Umbilical cord (tissue), 2 donors: ENCODE measurements at places on chromosomes 3 and 15. TPM values are rescaled to one million over a fixed set of nuclear protein-coding genes. Genes with fewer than 3 reads are reported as not detected.

DNA sequence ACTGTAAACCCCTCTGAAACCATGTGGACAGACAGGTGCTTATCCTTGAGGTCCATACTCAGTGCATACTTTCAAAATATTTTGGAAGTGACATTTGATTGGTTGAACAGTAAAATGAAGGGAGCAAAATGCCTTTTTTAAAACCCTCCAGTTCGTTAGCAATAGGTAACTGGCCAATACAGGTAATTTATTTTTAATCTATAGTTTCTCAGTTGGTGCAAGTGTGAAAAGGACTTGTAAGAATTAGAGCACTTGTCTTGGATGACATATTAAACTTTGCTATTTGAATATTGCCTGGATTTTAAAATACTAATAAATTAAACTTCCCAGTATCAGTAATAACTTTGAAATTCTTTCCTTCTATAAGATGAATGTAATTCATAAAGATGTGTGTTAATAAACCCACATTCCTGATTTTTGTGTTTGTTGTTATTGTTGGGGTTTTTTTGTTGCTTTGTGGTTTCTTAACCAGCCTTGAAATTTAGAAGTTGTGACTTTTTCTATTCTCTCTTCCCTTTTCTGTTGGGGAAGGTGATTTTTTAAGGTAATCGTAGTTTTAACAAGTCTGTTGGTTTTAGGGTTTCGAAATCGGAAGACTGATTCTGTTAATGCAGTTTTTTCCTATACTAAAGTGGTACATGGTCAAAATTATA, 90.0 kb downstream of the STT3B start:
- no peak for DNase-seq

- DNase-seq = peak; percentile 92
These were observed 3.4 kb upstream of the COL7A1 start for GRCh38 chr3:48598323-48599076.

- DNase-seq = no peak
These were observed 26.9 kb upstream of the NR2F2 start for GRCh38 chr15:96303503-96304056.

DNA sequence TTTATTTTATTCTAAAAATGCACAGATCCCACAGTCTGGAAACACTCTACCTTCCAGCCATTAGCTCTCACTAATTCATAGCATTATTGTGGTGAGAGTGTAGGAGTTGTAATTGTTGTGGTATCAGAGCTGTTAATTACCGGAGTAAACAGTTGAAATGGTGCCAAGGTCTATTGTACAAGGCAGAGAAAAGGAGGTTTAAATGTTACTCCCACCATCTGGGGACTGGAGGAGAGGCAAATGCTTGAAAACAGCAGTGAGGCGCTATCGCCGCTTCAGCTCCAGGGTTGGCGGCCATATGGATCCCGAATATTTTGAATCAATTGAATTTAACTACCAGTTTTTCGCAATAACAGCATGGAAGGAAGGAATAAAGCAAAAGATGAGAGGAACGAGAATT, 113.1 kb upstream of the C15orf61 start:
- DNase-seq = no peak

DNA sequence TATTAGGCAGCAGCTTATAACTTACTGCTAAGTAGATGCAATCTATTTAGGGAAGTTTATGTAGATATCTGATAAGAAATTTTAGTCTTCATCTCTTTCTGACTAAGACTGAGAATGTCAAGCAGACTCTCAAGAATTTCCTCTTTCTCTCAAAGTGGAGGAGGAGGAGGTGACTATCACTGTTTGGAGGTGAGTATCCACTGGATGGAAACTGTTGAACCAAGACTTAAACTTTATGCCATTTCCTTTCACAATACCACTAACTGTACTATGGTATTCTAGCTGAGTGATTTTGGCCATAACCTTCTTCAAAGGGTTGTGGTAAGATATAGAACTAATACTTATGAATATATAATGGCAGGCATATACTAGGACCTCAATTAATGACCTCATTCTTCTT, 64.6 kb downstream of the TPRG1 start:
- DNase-seq = no peak

DNA sequence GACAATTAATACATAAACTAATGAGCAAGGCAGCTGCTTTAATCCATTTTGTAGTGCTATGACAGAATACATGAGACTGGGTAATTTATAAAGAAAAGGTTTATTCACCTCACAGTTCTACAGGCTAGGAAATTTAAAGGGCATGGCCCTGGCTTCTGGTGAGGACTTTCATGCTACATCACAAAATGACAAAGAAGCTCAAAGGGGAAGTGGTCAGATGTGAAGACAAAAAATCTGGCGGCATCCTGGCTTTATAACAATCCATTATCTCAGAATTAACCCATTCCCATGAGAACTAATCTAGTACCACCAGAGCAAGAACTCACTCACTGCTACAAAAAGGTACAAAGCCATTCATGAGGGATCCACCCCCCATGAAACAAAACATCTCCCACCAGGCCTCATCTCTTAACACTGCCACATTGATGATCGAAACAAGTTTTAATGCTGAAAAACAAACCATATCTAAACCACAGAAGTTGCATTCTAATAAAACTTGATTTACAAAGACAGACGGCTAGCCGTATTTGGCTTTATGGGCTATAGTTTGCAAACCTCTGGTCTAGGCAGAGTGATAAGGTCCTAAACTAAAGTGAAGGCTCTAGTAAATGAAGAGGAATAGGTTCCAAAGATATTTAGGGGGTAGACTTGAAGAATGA, 44.2 kb downstream of the GSK3B start:
- no peak for DNase-seq

GRCh38 chr3:11381141-11381540, 108.9 kb downstream of the ATG7 start:
- DNase-seq = no peak

- DNase-seq = no peak
These were observed 236.9 kb upstream of the IL12A start for GRCh38 chr3:159751752-159752151.

- DNase-seq = no peak
These were observed 31.3 kb downstream of the RPL39L start for GRCh38 chr3:187107989-187108388.

DNA sequence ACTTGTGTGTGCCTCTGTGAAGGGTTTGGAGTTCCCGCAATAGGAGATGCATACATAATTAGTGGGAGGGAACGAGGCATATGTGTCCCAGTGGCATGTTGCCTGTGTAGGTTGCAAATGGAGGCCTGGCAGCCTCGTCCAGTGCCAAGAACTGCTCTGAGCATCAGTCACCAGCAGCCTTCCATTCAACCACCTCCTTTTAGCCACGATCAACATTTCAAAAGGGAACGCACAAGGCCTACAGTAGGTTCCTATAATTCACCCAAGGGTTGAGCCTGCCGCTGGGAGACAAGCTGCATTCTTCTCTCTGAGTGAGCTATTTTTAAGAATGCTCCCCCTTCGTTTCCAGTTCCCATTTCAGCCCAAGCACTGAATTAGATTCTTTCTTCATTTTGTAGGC, 78.8 kb upstream of the CTNNB1 start:
- DNase-seq = peak; percentile 46

DNA sequence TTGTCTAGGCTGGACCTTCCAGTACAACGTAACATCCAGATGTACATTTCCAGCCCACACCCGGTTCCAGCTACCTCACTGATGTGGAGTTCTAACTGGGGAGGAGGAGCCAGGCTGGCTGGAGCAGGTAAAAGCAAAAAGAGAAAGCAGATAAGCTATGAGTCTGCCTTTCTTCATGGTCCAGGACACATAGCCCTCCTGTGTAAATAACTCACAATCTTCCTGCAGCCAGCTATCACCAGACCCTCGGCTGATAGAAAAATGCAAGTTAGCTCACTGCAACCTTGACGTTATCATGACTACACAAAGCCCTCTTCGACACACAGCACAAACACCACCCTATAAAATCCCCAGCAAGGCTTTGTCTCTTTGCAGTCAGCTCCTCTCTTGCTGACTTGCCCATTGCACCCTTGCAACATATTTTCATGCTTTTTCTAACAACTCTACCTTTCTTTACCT, 20.5 kb upstream of the ELP6 start:
- DNase-seq = no peak

DNA sequence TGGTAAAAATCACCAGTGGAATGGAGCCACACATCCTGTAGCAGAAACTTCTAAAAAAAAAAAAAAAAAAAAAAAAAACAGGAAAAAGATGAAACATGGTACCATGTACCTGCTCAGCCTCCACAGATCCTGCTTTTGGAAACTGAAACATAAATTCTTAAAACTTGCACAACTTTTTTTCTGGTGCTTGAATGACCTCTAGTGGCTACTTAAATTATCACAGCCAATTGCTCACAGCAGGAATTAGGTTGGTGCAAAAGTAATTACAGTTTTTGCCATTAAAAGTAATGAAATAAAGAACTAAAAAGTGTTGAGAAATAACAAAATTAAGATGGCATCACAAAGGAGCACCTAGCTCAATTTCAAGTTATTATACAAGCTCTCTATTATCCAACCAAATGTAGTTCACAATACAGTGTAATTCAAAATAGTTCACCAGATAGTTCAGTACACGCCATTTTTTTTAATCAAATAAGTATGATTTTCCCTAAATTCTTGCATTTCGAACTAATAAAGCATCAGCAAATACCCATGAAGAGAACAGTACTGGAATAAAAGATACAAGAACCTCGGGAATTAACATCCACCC, 80.6 kb downstream of the ULK4 start:
- peak; percentile 68 for DNase-seq

GRCh38 chr15:89489376-89489775, 7.0 kb downstream of the RHCG start:
- DNase-seq = no peak

- DNase-seq = no peak
These were observed 5.3 kb downstream of the BRPF1 start for GRCh38 chr3:9736831-9737230.

DNA sequence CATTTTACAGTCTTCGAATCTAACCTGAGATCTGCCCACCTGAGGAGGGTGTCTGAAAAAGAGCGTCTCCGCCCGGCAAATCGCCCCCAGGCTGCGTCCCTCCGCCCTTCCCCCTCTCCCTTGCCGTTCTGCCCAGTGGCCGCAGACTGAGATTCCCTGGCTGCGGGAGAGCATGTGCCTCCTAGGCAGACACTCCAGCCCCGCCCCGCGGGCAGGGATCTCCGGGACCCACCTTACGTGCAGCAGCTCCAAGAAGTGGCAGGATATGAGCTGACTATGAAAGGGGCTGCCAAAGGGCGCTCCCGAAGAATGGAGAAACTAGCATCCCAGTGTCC, 2.7 kb upstream of the WNT5A start:
- no peak for DNase-seq

GRCh38 chr3:188817103-188817934, 354.5 kb upstream of the TPRG1 start:
- no peak for DNase-seq

DNA sequence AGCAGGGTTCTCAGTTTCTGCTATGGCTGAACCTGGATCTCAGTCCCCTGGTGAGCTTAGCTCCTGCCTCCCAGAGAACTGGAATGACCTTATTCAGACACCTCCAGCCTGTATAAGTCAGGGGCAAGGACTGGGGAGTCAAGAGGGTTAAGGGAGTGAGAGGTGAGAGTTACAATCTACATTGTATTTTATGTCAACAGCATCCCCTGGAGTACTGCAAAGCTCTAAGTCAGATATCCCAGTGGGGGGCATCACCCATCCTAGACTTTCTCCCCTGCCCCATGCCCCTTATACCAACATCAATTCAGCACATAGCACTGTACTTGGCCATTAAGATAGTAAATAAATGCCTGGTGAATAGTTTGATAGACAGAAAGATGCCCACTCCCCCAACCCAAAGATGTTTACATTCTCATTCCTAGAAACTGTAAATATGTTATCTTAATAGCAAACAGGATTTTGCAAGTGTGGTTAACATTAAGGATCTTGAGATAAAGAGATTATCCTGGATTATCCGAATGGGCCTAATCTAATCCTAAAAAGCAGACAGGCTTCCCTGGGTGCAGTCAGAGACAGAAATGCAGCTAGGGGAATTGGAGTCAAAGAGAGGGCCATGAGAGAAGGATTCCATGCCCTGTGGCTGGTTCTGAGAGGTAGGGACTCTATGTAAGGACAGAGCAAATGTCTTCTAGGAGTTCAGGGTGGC, 132.3 kb upstream of the RASGRP1 start:
- DNase-seq = no peak

Gene ARNT2
- 5.3 TPM for total RNA-seq

Gene PLCH1
- total RNA-seq = 5.1 TPM

Gene DUOX1
- total RNA-seq = 5.8 TPM

Gene CPN2
- total RNA-seq = not detected

Gene ETV5
- 9.9 TPM for total RNA-seq

Gene FEZF2
- 1.9 TPM for total RNA-seq
